ENCODE measurements at places on chromosomes 5 and 9.

DNA sequence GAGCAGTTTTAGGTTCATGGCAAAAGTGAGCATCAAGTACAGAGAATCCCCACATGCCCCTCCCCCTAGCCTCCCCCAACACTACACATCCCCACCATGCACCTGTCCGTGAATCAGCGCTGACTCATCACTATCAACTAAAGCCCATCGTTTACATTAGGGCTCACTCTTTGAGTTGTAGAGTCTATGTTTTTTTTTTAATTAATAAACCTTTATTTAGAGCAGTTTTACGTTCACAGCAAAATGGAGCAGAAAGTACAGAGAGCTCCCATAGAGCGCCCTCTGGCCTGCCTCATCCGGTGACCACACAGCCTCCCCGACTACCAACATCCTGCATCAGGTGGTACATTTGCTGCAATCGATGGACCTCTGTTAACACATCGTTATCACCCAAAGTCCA is 47.9 kb upstream of the UNC5A start:
- DNase-seq, result no peak

DNA sequence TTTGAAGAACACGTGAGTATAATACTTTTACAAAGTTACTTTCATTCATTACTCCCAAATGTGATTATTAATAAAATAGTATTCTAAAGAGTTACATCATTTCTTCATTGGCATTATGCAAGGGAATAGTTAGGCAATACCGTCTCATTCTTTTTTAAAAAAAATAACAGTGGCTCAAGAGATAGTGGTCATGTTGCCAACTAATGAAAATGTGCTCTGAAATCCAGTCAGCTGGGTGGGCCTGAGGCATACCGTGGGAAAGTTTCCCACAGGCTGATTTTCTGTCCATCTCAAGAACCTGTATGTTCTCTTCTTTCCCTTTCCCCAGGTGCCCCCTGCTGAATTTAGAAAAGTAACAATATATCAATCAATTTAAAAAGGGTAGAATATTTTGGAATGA is 40.8 kb upstream of the ROPN1L start:
- no peak for DNase-seq

DNA sequence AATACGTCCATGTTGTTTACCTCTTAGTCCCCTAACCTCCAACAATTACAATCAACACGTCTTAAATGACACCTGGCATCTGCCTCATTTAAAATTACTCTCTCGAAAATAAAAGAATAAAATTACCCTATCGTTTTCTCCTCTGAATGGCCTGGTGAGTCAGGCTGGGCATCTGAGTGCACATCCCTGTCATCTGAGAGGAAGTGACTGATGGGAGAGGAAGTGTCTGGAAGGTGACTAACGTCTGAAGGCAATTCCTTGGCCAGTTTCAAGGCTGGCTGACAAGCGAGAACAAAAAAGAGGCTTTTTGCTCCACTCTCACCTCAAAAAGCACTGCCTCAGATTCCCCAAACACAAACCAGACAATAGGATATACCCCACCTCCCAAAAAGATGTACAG is 57.7 kb downstream of the MAPKAP1 start:
- peak; percentile 71 for DNase-seq

GRCh38 chr5:167814828-167815227 is 476.6 kb upstream of the WWC1 start:
- DNase-seq, result peak; percentile 57

- no peak for DNase-seq
Measured at GRCh38 chr5:84292788-84293653, 91.7 kb downstream of the EDIL3 start.

GRCh38 chr9:20135119-20135697 is 346.4 kb upstream of the SLC24A2 start:
- DNase-seq, result no peak

- DNase-seq, result peak; percentile 54
Measured at GRCh38 chr5:14267991-14268708, 125.0 kb downstream of the TRIO start.

- DNase-seq, result no peak
Measured at GRCh38 chr9:137294091-137294680, 7.9 kb downstream of the NRARP start.

GRCh38 chr5:172902497-172903472 is 56.4 kb upstream of the RPL26L1 start:
- DNase-seq, result peak; percentile 56

DNA sequence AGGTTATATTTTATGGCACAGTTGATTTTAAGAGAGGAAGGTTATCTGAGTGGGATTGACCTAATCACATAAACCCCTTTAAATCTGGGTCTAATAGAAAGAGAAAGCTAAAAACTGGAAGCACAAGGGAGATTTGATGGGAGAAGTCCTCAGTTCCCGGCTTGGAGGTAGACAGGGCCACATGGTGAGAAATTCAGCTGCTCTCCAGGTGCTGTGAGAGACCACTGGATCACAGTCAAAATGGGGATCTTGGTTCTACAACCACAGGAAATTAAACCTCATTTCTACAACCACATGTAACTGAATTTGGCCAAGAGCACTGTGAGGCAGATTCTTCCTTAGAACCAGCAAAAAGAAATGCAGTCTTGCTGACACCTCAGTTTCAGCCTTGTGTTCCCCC is 2352.7 kb downstream of the MAT2B start:
- no peak for DNase-seq

GRCh38 chr5:161598686-161599085 is 52.2 kb upstream of the GABRB2 start:
- DNase-seq, result no peak

DNA sequence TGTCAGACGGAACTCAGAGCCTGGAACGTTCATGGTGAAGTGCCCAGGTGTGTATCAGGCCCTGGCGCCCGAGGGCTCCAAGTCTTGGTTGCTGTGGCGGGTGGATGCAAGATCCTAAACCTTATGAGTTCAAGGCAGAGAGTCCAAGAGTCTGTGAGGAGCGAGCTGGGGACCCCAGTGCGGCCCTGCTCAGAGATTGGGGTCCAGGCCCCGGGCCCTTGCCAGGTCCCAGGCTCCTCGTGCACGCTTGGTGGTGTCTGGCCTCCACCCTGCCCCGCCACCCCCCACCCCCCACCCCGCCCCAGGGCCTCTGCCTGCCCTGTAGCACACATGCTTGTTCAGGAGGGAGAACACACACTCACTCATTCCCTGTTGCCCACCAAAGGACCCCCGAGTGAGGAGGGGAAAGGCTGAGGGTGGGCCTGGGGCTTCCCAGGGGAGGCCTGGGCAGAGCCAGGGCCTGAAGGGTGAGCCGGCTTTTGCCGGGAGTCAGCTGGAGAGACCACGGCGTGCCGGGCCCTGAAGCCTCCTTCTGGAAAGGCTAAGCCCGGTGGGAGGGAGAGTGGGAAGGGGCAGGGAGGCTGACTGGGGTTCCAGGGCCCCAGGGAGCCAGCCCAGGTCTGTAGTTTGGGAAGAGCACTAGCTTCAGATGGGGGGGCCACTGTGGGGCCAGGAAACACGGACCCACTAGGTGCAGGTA is 37.1 kb downstream of the FAM163B start:
- DNase-seq, result no peak

- DNase-seq, result peak; percentile 54
Measured at GRCh38 chr5:129963359-129963758, 59.1 kb downstream of the CHSY3 start.

GRCh38 chr5:1672396-1672795 is 127.2 kb downstream of the MRPL36 start:
- DNase-seq, result no peak

DNA sequence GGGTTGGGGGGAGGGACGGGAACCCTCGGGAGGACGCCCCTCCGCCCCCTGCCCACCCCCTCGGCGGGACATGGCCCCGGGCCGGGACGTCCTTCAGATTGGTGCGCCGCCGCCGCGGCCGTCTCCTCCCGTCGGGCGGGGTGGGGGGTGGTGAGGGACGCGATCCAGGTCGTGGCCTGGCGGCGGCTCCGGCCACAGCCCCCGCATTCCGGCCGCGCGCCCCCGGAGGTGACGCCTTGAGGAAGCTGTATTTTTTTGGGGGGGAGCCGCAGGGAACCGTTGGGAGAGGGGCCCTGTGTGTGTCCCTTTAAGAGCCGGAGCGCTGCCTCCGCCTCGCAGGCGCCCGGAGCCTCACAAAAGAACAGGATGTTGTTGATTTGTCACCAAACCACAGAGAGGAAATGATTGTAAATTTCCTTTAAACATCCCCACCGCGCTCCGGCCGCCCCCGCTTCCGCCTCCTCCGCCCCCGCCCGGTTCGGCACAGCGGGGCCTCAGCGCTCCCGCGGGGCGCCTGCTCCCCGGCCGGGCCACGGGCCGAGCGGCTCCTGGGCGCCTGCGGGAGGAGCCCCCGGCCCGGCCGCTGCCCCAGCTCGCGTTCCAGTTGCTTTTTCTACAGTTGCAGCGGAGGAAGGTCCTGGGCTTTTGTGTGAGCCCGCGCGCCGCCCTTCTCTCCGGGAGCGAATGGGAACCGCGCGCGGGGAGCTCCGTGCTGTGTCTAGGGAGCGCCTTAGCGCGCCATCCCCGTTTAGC is 32.1 kb upstream of the SPRY4 start:
- peak; percentile 89 for DNase-seq

- no peak for DNase-seq
Measured at GRCh38 chr5:14400085-14400484, 181.5 kb upstream of the OTULINL start.

DNA sequence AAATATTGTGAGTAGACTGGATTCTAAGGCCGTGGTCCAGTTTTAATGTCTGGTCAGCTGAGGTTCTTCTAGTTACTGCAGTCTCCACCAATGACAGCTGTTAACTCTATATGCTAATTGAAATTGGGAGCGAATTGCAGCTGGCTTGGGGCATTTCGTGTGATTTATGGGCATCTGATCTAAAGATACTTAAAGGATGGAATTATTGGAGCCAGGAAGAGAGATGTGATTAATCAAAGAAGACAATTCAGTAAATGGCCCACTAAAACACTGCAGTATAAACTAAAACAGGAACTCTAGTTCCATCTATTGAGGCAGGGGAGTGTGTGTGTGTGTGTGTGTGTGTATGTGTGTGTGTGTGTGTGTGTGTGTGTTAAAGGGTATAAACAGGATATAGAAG is 157.5 kb upstream of the IQGAP2 start:
- no peak for DNase-seq

DNA sequence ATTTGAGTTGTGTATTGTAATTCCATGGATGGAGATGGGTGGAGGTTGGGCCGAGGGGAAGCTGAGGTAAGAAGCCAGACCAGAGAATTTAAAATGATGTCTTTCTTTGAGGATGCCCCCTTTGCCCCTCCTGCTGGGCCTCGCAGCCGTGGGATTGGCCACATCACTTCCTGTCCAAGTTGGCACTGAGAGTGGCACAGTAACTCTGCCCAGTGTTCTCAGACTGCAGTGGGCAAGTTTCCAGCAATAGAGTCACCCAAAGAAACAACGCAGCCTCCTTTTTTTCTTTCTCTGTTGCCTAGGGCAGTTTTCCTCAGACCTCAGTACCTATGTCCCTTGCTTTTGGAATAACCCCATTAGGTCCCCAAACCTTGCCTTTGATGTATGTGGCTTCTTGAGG is 306.6 kb upstream of the DMRT1 start:
- DNase-seq, result no peak

DNA sequence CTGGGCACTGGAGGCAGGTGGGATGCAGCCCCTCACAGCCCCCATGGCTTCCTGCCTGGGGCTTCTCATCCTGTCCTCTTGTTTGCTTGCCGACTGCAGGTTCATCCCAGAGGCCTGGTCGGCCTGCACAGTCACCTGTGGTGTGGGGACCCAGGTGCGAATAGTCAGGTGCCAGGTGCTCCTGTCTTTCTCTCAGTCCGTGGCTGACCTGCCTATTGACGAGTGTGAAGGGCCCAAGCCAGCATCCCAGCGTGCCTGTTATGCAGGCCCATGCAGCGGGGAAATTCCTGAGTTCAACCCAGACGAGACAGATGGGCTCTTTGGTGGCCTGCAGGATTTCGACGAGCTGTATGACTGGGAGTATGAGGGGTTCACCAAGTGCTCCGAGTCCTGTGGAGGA is 232.7 kb downstream of the ADAMTSL1 start:
- no peak for DNase-seq

GRCh38 chr9:96121136-96121535 is 180.8 kb downstream of the HSD17B3 start:
- no peak for DNase-seq

DNA sequence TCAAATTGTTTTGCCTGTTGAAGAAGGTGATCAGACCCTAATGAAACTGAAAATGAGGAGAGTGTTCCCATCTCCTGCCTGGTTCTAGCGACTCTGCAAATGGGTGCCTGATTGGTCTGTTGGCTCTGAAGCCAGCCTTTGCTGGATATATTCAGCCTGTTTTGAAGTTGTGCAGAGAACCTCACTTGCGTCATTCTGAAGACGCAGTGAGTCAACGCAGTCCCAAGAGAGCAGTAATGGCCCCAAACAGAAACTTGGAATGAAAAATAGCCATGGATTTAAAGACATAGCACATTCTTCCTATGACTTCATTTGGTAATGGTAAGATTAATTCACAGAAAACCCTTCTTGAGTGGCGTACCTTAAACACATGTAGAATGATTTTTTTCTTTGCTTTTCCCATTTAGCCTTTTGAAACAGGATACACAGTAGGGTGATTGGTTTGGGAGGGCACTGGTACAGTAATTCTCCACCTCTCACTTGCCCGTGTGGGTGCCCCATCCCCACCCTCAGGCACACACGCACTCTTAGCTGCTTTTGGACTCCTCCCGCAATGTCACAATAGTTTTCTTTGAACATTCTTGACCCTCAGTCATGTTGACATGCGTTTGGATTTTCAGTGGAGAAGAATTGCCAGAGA is 54.1 kb upstream of the ABL1 start:
- peak; percentile 67 for DNase-seq

- no peak for DNase-seq
Measured at GRCh38 chr9:98310752-98311392, 55.4 kb upstream of the TBC1D2 start.

DNA sequence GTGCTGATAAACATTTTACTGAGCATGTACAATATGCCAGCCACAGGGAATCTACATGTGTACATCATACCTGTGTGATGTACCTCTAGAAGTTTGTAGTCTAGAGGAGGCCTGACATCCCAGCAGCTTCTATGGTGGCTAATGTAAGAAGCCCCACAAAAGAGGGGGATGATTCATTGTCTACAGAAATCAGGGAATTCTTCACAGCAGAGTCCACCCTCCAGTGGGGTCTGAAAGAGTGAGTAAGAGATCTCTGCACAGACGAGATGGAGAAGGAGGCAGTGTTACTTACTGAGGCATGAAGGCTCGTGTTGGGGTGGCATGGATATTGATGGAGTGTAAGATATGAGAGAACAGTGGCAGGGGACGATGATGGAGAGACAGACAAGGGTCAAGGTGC is 103.0 kb downstream of the NTRK2 start:
- no peak for DNase-seq

DNA sequence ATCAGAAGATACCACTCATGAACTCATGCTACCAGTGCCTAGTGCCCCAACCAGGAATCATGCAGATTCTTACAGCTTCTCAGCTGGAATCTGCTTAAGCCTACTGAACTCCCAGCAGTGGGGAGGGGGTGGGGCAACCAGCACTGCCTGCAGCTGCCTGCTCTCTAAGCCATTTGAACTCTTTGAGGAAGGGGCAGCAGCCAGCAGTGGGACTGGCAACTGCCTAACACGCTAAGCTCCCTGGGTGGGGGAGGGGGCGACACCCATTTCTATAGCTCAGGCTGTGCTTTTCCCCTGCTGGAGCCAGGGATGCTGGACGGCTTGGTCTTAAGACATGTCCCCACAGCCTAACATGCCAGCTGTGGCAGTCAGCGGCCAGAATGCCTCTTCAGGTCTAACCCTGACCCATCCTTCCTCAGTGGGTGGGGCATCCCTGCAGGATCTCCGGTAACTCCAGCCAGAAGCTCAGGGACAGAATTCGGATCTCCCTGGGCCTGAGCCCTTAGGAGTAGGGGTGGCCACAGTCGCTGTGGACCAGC is 889.7 kb downstream of the CDH9 start:
- DNase-seq, result no peak

- no peak for DNase-seq
Measured at GRCh38 chr5:64184832-64185231, 19.2 kb downstream of the RNF180 start.

- DNase-seq, result no peak
Measured at GRCh38 chr5:90289837-90290236, 119.7 kb downstream of the CETN3 start.

Measured in amniotic stem cell (primary cell).